ENCODE measurements at places on chromosomes 2 and 18.

DNA sequence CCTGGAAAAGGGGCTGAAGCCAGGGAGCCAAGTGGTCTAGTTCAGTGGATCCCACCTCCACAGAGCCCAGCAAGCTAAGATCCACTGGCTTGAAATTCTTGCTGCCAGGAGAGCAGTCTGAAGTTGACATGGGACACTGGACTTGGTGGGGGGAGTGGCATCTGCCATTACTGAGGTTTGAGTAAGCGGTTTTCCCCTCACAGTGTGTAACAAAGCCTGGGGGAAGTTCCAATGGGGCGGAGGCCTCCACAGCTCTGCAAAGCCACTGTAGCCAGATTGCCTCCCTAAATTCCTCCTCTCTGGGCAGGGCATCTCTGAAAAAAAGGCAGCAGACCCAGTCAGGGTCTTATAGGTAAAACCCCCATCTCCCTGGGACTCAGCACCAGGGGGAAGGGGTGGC is 144.4 kb downstream of the PTPRM start:
- no peak for DNase-seq

- no peak for DNase-seq
Observed at GRCh38 chr18:46388286-46388685, 268.7 kb downstream of the LOXHD1 start.

DNA sequence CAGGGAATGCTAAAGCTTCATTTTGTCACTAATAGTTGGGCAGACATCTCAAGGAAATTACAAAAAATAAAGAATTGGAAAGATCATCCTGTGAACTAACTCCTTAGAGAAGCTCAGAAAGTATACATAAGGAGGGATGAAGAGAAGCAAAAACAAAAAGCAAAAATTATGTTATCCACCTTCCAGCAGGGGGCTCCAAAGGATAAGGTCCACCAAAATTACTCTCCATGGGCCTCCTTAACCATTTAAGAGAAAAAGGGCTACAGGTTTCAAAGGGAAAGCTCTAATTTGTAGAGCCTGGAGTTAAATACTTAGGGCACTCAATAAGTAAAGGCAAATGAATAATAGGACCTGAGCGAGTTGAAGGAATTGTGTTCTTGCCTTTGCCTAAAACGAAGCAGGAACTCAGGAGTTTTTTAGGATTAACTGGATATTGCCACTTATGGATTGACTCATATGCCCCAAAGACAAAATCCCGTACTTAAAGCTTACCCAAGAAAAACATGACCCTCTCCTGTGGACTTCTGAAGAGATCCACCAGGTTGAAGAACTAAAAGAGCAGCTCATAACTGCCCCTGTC is 1167.9 kb downstream of the DSC3 start:
- peak; percentile 27 for DNase-seq

- no peak for DNase-seq
Observed at GRCh38 chr2:119741001-119741400, 18.7 kb upstream of the PTPN4 start.

DNA sequence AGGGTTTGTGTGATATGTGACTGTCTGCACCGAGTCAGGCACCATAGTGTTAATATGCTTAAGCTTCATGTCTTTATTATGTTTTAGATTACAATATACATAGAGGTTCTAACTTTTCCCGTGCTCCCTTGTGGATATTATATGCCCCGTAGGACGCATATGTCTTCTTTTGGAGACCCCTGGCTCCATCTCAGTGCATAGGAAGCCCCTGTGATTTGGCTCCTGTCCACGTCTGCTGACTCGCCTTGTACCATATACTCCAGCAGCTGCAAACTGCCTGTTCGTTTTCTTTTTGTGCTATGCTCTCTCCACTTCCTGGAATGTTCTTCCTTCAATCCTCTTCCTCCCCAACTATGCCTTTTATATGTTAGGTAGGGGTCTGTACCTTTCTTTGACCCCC is 110.9 kb downstream of the PTRHD1 start:
- no peak for DNase-seq

DNA sequence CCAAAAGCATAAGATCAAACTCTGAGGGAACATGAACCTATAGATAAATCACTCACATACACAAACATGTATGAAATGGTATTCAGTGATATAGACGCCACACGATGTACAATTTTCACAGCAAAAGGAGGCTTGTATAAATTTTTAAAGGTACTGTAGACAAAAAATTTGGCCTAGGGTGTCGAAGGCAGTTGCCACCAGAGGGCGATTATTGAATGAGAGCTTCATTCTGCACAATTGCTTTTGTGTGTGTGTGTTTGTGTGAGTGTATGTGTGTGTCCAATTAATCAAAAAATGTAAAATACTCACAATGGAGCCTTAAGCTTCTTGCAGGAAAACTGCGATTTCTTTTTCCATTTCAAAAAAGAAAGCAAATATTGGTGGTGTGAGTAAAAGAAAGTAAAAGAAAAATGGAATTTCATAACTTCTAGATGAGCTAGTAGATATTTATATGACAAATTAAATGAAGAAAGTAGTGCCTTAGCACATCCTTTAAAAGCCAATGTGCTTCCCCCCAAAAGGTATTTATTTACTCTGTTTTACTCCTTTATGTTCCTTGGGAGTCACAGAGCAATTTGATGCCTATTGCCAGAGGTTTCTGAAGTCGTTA is 800.1 kb downstream of the SATB2 start:
- DNase-seq: peak; percentile 3

GRCh38 chr2:47617028-47617427 is 165.9 kb upstream of the MSH6 start:
- DNase-seq: no peak

DNA sequence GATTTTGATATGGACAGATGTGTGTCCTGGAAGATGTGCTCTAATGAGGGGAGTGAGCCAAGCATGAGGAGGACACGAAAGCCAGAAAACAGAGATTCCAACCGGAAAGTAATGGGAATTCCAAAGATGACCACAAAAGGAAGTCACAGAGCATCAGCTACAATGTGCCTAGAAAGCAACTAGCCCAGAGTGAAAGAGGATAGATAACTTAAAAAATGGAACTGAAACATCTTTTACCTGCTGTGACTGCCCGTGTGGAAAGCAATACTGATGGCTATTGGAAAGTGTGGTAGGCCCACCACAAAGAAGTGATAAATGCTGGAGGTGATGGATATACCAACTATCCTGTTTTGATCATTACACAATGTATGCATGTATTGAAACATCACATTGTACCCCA is 21.6 kb downstream of the DNMT3A start:
- no peak for DNase-seq

DNA sequence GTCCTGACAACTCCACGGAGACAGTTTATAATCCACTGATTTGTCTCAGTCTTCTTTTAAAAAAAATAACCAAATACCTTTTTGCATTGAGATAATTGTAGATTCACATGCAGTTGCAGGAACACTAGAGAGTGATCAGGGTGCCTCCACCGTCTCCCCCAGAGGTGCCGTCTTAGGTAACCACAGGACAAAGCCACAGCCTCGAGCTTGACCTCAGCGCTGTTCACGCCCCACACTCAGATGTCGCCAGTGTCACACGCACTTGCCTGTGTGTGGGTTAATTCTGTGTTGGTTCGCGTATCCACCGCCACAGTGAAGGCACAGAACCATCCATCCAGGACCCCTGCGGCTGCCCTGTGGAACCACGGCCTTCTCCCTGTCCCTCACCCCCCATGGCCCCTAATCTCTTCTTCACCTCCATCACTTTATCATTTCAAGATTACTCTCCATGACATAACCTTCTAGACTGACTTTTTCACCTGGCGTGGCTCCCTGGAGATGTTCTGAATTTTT is 295.0 kb upstream of the HDAC4 start:
- DNase-seq: no peak

GRCh38 chr2:49959961-49960553 is 805.7 kb upstream of the FSHR start:
- DNase-seq: no peak

GRCh38 chr2:170229125-170229524 is 51.2 kb downstream of the MYO3B start:
- no peak for DNase-seq

DNA sequence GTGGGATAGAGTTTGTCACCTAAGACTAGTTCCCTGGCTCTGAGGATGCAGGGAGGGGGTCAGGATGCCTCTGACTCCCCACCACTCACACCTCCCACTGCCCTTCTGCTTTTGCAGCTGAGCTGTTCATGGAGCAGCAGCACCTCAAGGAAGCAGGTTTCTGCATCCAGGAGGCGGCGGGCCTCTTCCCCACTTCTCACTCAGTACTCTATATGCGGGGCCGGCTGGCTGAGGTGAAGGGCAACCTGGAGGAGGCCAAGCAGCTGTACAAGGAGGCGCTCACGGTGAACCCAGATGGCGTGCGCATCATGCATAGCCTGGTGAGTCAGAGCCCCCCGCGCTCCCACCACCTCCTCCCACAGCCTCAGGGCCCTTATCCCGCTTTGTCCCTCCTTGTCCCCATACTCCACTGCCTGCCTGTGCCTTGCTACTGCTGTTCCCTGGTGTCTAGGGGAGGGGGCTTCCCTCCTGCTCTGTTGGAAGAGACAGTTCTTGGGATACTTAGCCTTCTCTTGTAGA is 94.4 kb downstream of the STPG4 start:
- no peak for DNase-seq

DNA sequence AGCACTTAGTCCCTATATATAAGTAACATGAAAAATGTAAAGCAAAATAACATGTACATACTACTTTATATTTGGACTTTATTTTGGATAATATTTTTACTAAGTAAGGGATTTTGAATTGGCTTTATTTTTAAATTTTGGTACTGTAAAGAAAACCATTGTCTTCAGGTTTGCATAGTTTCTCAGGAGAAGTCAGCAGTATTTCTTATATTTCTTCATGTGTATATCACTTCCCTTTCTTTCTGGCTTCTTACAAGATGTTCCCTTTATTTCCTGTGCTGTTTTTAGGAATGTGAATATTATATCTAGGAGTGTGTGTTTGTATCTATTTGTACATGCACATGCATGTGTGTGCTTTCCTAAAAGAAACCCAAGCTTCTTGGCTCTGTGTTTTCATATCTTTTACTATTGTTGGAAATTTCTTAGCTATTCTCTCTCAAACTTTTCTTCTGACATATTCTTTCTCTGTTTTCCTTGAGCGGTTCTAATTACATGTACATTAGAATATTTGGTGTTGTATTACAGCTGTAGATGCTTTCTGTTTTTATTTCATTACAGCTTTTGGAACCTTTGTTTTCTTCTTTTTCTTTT is 1549.7 kb upstream of the ACVR2A start:
- no peak for DNase-seq

- DNase-seq: no peak
Observed at GRCh38 chr2:46818141-46818621, 97.4 kb downstream of the MCFD2 start.

DNA sequence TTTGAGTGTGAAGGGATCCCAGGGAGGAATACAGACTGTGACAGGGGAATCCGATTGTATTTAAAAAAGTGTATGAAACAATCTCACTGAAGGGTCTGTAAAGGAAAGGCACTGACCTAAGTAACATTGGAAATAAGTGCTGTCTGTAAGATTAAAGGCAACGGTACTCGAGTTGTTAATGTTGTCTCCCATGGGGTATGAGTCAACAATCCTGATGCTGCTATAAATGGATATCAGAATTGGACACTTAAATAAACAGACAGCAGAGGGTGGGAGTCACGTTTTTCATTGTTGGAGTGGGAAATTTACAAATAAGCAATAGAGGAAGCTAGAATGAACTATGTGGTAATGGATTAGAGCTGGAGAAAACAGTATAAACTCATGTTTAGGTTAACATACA is 452.4 kb upstream of the RGPD4 start:
- no peak for DNase-seq

GRCh38 chr2:150860301-150860700 is 372.8 kb upstream of the RND3 start:
- DNase-seq: no peak

GRCh38 chr2:134838143-134838620 is at the start of gene ACMSD:
TSS of gene ACMSD (plus strand) at chr2:134838616. CDS start at chr2:134838683, 67 bp downstream.
- DNase-seq: no peak

DNA sequence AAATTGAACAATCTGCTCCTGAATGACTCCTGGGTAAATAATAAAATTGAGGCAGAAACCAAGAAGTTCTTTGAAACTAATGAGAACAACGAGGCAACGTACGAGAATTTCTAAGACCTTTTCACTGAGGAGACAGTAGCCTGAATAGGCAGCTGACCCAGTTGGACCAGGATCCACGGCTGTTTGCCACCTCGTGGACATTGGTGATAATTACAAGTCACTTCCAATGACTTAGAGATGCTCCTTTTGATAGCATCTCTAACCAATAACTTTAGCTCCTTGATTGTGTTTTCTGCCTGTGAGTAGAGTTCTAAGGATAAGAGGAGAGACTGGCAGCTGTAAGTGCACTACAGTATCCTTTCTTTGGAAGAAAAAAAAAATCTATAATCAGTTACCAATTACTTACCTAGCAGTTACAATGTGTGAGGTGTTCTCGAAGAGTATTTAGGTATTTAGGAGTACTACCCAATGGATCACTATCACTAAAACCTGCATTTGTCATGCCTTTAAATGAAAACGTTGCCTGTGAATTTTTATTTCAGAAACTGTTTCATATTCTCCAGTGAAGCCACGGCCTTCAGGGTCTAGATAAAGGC is 31.3 kb upstream of the CNTNAP5 start:
- DNase-seq: peak; percentile 38

DNA sequence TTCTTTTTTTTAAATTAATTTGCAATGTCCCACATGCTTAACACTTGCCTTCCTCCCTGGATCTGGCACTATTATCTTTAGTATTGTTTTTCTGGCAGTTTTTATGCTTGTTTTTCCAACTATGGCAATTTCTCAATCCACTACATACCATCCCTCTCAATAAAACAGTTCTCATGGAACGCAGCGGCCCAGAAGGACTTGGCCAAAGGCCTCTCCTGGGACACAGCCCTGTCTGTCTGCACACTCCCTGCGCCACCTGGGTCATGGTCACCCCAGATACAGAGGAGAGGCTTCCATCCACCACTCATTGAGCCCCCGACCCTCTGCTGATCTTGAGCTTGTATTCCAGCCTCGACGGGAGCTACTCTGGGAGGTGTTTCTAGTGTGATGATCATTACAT is 91.2 kb downstream of the TWIST2 start:
- DNase-seq: no peak

DNA sequence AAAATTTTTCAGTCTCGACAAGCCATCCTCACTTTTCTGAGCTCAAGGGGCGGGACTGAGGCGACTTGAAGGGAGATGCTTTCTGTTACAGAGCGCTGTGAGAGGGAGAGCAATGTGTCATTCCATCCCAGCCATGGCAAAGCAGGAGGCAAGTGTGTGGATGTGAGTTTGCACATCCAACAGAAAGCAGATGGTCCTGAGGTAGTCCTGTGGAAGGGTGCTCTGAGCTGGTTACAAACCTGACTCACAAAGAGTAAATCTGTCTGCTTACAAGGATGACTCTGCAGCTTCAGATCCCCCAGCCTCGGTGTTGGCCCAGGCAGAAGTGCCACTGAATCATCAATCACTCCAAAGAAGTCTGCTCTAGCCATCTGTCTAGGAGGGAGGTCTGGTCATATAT is 482.0 kb upstream of the DCC start:
- DNase-seq: no peak

- no peak for DNase-seq
Observed at GRCh38 chr2:85741833-85742455, 11.8 kb upstream of the ATOH8 start.

DNA sequence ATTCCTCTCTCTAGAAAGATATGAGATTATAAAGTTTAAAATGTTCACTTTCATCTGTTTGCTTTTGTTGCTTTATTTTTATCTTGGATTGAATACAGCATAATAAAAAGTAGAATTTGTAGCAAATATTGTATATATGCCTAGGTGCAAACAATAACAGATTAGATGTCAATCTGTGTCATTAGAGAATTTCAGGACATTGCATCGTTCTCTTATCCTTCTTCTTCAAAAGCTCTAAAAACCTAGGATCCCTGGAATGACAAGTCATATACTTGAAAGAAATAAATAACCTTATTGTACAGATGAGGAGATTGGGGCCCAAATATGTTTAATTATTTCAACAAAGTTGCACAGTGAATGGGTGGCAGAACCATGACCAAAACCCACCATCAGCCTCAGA is 102.8 kb upstream of the BZW1 start:
- no peak for DNase-seq
